ENCODE measurements at places on chromosomes 2 and 18. TPM values are rescaled to one million over a fixed set of nuclear protein-coding genes. Genes with fewer than 3 reads are reported as not detected.

SCYGR2 gene
- total RNA-seq: not detected

CCDC85A gene
- total RNA-seq: 8.9 TPM

UBXN2A gene
- 19.9 TPM for total RNA-seq

GTF2A1L gene
- total RNA-seq: not detected

GRCh38 chr18:32975501-32975900, 202.7 kb upstream of the KLHL14 start:
- no peak for DNase-seq

GRCh38 chr2:186894478-186894877, 45.5 kb upstream of the ZSWIM2 start:
- no peak for DNase-seq

GRCh38 chr18:36693931-36694620, 134.7 kb downstream of the TPGS2 start:
- no peak for DNase-seq

DNA sequence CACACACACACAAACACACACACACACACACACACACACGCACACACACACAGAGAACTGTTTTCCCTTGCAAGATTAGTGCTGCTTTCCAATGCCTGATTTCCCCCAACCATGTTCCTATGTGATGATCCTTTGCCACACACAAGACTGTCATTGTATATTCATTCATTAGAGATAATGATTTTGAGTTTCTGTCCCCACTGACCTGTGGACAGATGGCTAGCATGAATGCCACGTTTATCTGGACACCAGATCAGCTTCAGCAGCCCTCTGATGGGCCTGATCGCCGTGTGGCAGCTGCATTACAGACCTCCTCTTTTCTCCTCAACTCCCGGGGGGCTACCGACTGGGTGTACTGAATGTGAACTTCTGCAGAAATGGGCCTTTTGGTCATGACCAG, 353.0 kb downstream of the MYCN start:
- no peak for DNase-seq

ESPNL gene
- 0.07 TPM for total RNA-seq

TTN gene
- total RNA-seq: 0.50 TPM

DNA sequence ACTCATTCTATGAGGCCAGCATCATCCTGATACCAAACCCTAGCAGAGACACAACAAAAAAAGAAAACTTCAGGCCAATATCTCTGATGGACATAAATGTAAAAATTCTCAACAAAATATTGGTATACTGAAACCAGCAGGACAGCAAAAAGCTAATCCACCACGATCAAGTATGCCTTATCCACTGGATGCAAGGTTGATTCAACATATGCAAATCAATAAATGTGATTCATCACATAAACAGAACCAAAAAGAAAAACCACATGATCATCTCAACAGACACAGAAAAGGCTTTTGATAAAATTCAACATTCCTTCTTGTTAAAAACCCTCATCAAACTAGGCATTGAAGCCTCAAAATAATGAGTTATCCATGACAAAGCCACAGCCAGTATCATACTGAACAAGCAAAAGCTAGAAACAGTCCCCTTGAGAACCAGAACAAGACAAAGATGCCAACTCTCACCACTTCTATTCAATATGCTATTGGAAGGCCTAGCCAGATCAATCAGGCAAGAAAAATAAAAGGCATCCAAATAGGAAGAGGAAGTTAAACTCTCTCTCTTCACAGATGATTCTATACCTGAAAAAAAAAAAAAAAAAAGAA, 45.3 kb downstream of the RTTN start:
- no peak for DNase-seq

DNA sequence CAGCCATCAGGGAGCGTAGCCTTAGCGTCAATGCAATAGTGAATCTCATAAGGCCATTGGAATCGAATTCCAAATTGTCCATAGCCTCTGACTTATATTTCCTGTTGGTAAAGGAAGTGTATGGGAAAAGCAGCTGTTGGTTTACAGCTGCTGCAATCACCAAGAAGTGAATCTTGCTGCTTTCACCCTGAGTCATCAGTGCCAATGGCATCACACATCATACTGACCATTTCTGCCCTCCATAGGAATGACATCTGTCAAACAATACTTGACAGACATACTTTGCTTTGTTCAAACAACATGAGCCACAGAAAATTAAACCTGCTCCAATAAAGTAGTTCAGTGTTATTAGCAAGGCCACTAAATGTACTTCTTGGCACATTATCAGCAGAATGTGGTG, 111.2 kb upstream of the KLHL29 start:
- DNase-seq: no peak

IL37 gene
- not detected for total RNA-seq

FECH gene
- total RNA-seq: 25.1 TPM

- DNase-seq: no peak
These were observed 46.7 kb upstream of the SERPINE2 start for GRCh38 chr2:224085811-224086210.

GRCh38 chr18:42028247-42028832, 73.3 kb downstream of the PIK3C3 start:
- DNase-seq: peak; percentile 10

DNA sequence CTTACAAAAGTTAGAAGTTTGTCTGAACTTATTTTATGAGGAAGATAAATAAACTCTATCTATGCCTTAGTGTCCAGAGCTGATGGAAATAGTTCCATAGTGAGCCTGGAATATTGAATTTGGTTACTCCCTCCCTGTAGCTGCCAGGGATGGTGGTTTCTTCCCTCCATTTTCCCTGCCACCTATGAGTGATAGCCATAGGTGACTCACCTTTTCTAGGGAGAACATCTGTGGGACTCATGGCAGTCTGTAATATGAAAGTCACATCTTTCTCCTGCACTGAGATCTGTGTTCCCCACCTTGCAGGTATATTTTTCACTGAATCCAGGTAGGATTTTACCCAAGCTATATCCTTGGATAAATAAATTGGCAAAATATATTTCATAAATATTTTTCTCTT, 148.8 kb downstream of the TPGS2 start:
- DNase-seq: no peak

INHA gene
- total RNA-seq: 0.52 TPM

- no peak for DNase-seq
These were observed 1074.7 kb downstream of the TSN start for GRCh38 chr2:122830157-122830556.

DNA sequence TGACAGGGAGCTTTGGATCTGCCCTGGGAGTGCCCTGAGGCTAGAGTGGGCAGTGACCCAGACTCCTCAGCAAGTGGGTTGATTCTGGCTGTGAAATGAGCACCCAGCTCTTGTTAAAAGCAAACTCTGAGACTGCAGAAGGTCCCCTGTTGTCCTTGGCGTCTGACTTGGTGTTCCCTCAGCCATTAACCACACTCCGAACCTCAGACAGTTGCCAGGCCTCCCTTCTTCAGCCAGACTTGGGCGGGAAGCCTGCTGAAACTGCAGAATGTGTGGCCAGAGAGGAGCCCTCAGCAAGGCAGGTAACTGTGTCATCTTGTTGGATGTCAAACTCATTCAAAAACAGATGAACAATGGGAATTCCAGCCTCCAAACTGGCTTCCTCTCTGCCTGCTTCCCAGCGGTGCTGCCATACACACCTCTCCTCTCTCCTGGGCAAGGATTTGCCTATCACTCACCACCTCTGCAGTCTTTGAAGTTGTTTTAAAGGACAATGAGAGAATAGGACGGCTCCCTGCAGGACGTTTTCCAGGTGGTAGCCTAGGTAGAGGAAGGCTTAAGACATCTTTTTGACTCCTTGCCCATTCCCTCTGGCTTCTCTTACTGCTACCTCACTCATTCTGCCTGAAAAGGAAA, 38.9 kb upstream of the B3GNT2 start:
- DNase-seq: no peak

MEX3C gene
- 72.2 TPM for total RNA-seq

DNA sequence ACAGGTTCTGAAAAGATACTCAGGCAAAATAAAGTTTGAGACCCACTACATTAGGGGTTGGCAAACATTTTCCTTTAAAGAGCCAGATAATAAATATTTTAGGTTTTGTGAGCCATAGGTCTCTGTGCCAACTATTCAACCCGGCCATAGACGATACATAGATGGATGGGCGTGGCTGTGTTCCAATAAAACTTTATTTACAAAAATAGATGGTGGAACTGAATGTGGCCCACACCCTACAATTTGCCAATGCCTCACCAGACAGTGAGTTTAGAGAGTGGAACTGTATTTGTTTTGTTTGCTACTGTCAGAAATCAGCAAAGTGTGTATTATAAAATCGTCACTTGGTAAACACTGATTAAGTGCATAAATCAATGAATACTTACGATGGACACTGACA, 78.0 kb downstream of the ACKR3 start:
- no peak for DNase-seq

GRCh38 chr18:44758861-44759631, 78.4 kb downstream of the SETBP1 start:
- no peak for DNase-seq

GRCh38 chr18:10562773-10563160, 36.9 kb downstream of the NAPG start:
- no peak for DNase-seq

GRCh38 chr2:219249203-219249980, 3.7 kb upstream of the TUBA4B start:
- peak; percentile 59 for DNase-seq

DNA sequence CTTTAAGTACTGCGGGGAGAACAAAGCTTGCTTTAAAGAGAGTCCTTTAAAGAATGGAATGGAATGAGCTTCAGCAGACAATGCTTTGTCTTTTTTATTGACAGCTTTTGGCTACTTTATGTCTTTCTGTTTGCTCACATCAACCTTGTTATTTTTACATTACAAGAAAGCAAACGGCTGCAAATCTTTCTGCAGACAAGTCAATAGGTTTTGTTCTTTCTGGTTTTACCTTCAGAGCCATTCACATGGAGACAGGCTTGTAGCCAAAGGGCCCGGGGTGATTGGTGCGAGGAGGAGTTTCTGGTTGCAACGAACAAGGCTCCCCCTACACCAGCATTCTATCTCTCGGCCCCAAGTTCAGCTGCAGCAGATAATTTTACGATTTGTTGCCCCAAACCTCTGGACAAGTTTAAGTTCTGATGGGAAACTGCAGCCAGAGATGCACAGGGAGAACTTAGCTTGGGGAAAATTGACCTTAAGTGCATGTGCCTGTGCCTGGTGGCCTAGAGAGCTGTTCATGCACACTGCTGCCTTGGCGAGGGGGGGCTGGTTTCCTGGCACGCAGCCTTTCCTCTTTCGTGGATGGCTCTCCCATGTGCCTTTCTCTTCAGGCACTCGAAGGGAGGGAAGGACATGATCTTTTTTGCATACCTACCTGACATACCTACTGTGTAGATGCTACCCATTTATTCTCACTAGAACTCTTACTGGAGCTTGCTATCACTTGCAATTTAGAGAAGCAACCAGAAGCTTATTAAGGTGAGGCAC, 543.2 kb downstream of the DCDC2C start:
- no peak for DNase-seq

ABCG8 gene
- not detected for total RNA-seq

DNA sequence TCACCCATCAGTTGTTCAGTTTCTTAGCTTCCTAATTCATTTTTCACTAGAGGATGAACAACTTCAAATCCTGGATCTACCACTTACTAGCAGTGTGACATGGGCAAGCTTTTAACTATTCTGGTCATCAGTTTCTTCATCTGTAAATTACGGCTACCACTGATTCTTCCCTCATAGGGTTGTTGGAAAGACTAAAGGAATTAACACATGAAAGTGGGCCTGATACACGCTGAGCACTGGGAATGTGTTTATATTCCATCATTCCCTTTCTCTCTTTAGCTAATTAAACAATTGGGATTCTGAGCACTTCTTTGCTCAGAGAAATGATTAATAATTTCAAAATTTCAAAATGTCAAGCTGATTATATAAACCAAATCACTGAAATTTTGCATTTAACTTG, 862.3 kb upstream of the GCFC2 start:
- DNase-seq: no peak

GRCh38 chr2:240925191-240925567, 19.0 kb downstream of the CROCC2 start:
- DNase-seq: no peak

DNA sequence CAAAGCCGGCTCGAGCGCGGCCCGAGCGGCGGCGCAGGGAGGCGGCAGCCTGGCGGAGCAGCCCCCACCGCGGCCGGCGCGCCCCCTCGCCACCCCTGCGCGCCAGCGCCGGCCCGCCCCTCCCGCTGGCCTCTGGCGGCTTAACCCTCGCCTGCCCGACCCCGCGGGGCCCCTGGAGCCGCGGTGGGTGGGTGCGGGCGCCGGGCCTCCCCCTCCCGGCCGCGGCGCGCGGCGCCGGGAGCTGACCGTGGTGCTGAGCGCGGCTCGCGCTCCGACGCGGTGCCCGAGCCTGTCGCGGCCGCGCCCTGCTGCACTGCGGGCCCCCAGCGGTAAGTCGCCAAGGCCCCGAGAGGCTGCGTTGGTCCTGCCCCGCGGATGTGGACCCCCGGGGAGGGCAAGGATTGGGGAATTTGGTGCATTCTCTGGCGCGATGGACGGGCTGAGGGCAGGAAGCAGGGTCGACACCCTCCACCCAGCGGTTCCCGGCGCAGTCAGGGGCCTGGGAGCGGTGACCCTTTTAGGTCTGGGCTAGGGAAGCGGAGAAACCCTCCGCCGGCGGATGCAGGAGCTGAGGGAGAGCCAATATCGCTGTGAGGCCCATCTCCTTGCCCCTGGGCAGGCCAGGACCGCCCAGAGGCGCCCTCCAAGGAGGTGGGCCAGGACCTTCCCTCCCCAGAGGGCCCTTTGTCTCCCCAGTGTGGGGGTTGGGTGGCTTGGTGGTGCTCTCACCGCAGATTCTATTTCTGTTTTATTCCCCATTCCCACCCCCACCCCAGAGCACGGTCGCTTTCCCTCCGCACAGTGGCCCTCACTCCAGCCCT, 923 bp downstream of the AMER3 start:
- DNase-seq: no peak

CARF gene
- 5.3 TPM for total RNA-seq

DNA sequence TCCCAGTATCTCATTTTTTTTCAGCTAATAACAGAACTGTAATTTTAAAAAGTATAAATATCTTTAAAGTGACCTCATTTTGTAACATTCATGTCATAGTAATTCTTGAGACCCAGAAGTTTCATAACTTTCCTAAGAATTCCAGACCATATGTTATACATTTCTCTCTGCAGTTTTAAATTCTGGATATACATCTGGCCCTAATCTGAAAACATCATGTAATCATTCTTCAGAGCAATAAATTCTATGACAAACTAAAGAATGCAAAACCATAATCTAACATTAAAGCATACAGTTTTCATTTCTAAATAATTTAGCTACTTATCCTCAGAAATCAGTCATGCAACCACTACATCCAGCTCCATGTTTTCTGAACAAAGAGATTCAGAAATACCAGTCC, 198.3 kb upstream of the SLC35G4 start:
- DNase-seq: no peak

GRCh38 chr2:162126111-162126519, 25.9 kb downstream of the GCG start:
- no peak for DNase-seq

Measured in astrocyte (in vitro differentiated cells and primary cell).